ENCODE measurements at places on chromosomes 12 and 14.

GRCh38 chr14:26213846-26214575 is 383.8 kb downstream of the NOVA1 start:
- DNase-seq, result no peak

- DNase-seq, result no peak
These were observed 606 bp downstream of the NXPH4 start for GRCh38 chr12:57216921-57217879.

- DNase-seq, result no peak
These were observed 77.6 kb downstream of the CNTN1 start for GRCh38 chr12:40769846-40770245.

DNA sequence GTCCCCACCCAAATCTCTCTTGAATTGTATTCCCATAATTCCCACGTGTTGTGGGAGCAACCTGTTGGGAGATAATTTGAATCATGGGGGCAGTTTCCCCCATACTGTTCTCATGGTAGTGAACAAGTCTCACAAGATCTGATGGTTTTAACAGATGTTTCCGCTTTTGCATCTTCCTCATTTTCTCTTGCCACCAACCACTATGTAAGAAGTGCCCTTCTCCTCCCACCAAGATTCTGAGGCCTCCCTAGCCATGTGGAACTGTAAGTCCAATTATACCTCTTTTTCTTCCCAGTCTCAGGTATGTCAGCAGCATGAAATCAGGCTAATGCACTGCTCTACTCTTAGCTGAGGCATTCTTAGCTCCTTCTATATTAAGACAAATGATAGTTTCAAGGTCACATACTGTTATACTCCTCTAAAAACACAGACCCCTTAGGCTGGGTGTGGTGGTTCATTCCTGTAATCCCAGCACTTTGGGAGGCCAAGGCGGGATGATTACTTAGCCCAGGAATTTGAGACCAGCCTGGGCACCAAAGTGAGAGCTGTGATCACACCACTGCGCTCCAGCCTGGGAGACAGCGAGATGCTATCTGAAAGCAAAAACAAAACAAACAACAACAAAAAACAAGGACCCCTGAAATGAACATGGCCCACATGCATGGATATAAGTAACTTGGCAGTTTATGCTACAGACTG is 3.6 kb downstream of the SCAF11 start:
- DNase-seq, result no peak

- DNase-seq, result no peak
These were observed 78.2 kb downstream of the RALGAPA1 start for GRCh38 chr14:35730871-35731270.

DNA sequence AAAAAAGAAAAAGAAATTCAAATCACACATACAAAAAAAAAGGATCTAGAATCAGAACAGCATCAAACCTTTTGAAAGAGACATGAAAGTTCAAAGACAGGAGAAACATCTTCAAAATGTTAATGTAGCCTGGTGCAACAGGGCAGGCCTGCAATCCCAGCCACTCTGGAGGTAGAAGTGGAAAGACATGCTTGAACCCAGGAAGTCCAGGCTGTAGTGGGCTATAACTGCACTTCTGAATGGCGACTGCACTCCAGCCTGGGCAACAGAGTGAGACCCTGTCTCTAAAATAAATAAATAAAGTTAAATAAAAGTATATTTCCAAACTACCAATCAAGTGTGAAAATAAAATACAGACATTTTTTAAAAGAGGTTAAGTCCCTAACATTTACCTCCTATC is 18.7 kb upstream of the AP4S1 start:
- no peak for DNase-seq

- no peak for DNase-seq
These were observed 137.3 kb upstream of the RTL1 start for GRCh38 chr14:101040538-101041442.

GRCh38 chr12:67633708-67634107 is 14.8 kb upstream of the DYRK2 start:
- no peak for DNase-seq

DNA sequence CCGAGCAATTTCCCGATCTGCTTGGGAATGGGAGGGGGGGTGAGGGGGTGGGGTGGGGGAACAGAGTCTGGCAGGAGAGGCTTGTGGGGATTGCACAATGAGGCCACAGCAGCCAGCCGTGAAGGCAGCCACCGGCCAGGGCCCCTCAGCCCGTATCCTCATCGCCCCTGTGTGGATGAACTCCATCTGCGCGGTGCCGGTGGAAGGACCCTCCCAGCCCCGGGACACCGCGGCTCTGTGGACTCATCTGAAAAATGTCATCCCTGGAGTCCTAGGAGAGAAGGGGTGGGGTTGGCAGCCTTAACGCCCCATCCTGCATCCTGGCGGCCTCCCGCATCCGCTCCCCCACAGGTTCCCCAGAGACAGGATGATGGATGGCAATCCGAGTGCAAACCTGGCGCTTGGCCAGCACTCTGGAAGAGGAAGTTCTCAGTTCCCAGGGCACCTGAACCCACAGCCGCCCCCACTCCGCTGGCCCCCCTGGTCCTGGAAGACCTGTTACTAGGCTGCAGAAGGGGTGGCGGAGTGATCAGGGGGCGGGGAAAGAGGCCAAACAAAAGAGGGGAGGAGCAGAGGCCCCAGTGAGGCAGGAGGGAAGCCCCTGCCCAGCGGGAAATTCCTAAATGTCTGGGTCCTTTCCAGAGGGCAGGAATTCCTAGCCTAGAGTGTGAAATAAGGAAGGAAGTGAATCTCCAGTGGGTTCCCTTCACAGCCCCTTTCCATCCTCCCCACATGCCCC is 1.2 kb upstream of the TNFAIP2 start:
- DNase-seq, result peak; percentile 80

DNA sequence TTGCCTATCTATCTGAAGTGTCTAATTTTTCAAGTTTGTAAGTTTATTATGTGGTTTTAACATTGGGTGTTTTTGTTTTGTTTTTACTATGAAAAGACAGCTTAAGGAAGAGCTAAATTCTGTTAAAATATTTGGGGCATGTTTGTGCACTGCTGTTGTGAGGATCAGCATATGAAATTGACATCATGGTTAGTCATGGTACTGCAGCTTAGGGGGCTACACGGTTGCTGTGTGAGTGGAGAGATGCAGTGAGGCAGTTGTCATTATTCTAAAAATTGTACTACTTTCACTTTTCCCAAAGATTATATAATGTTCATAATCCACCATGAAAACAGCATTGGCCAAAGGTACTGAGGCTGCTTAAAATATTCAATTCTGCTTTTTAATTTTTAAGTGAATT is 49.0 kb downstream of the ZC3H14 start:
- DNase-seq, result no peak
